RWPE1 (cell line): ENCODE measurements at places on chromosomes 11 and 22.

DNA sequence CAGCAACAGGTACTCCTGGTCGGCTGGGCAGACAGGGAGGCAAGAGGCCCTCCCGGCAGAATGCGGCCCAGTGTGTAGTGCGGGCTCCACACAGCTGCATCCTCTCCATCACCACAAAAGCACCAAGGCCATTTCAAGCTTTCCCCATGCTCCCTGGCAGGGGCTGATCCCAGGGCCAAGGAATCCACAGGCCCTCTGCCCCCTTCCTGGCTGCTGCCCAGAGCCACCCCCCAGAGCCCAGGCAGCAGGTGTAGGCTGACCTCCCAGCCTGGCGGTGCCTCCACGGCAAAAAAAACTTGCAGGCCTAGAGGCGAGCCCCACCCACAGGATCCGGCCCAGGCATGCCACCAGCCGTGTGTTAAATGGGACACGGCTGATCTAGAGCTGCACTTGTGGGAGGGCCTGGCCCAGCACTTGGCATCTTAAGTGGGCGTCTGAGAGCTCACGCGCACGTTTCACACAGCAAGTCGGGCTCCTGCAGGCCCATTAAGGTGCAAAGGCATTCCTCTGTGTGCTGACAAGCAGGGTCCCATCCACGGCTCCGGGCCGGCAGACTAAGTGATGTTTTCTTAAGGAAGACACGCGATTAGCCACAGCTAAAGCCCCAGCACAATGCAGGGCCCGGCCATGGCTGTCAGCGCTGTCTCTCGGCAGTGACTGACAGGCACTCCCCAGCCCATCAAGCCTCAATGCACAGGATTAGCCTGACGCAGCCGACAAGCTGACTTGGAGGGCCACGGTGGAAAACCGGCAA, 19.8 kb upstream of the GNB1L start:
- peak; percentile 18 for DNase-seq

DNA sequence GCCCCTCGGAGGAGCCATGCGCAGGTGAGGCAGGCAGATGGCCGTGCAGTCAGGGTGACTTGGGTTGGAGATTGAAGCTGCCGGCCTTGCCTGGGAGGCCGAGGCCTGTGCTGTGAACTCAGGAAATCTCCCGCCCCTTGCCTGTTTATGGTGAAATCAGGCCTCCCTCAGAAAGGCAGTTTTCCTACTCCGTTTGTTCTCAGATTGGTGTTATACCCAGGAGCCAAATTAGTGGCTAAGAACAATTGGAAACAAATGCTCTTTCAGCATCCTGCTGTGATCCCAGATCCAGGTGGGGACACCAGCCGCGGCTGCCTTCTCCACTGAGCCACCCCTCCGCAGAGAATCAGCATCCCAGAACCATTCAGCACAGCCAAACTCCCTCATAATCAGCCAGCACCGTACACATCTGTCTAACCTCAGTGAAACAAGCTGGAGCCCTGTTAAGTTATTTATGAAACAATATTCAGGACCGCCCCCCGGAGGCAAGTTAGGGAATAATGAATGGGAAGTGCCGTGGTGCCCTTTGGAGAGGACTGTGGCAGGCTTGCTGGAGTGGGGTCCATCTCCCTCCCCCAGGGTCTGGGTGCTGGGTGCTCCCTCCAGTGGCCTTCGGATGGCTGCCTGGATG, 60.0 kb downstream of the PKNOX2 start:
- DNase-seq, result no peak

DNA sequence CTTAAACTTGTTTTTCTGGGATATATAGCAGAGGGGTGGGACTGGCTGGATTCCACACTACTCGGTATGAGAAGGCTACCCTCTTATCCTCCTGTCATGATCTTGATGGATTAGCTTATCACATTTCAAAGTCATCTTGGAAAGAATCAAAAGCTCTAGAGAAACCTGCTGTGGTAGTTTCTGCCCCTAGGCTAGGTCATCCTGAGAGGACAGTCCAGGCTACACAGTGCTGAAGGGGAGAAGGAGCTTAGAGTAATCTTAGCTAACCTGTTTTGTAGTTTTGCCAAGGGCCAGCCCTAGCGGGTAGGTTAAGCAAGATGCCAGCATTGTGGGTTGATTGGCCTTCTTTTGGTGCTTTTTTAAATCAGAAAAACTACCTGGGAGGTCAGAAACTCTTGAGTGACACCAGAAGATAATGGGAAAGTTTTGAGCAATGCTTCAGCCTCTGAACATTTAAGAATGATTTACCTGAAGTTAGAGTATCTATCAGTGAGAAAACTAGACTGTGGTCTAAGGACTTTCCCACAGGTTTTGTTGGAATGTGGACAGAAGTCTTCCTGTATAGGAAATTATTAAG, 21.3 kb downstream of the PIWIL4 start:
- no peak for DNase-seq

- no peak for DNase-seq
Observed at GRCh38 chr22:25645266-25645665, 80.8 kb downstream of the GRK3 start.

GRCh38 chr22:26592421-26592891, 2.5 kb upstream of the TPST2 start:
- DNase-seq, result peak; percentile 23
